OCI-LY7 (cell line): ENCODE measurements at places on chromosomes 13 and 19. TPM values are rescaled to one million over a fixed set of nuclear protein-coding genes. Genes with fewer than 3 reads are reported as not detected.

GRCh38 chr19:1494115-1494815, 3.3 kb downstream of the REEP6 start:
- DNase-seq, result no peak

Gene APOC4
- not detected in 2 replicates for total RNA-seq

Gene PPP1R15A
- total RNA-seq, result 23.4 and 23.8 TPM in 2 replicates

DNA sequence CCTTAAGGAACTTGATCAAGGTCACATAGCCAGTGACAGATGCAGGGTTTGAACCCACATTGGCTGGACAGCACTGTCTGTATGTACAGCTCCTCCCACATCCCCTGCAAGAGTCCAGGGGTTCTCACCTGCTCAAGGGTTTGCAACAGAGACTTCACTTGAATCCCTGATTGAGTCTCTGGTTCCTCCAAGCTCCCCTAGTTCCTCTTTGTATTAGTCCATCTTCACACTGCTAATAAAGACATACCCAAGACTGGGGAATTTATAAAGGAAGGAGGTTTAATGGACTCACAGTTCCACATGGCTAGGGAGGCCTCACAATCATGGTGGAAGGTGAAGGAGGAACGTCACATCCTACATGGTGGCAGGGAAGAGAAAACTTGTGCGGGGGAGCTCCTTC, 72.8 kb upstream of the CLDN10 start:
- DNase-seq, result no peak

Gene IRGC
- total RNA-seq, result not detected in 2 replicates

- DNase-seq, result no peak
Observed at GRCh38 chr13:63206461-63206860, 1790.8 kb upstream of the PCDH20 start.

DNA sequence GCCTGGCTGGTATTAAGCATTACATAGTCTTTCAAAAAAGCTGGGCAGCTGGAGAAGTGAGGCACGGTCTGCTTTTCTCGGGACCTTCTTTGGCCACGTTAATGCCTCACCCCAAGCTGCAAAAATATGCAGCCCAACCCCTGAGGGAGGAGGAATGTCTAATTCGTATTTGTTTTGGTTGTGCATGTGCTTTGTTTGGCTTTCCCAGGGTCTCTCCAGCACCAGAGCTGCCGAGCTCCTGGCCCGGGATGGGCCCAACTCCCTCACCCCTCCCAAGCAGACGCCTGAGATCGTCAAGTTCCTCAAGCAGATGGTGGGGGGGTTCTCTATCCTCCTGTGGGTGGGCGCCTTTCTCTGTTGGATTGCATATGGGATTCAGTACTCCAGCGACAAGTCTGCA, 7.9 kb downstream of the ATP12A start:
- DNase-seq, result no peak

DNA sequence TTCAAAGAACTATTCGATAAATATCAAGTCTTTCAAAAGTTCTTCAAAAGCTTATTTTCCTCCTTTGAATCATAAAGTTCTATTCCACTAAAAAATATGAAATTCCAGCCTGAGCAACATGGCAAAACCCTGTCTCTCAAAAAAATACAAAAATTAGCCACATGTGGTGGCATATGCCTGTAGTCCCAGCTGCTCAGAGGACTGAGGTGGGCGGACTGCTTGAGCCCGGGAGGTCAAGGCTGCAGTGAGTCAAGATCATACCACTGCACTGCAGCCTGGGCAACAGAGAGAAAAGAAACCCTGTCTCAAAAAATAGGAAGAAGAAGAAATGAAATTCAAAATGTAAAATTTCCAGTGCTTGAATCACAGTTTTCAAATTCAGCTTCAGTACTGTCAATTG, 24.6 kb downstream of the CAB39L start:
- DNase-seq, result no peak

Gene DACT3
- not detected in 2 replicates for total RNA-seq

GRCh38 chr19:56309511-56310185, 5.0 kb downstream of the ZSCAN5A start:
- DNase-seq, result peak; percentile 68

DNA sequence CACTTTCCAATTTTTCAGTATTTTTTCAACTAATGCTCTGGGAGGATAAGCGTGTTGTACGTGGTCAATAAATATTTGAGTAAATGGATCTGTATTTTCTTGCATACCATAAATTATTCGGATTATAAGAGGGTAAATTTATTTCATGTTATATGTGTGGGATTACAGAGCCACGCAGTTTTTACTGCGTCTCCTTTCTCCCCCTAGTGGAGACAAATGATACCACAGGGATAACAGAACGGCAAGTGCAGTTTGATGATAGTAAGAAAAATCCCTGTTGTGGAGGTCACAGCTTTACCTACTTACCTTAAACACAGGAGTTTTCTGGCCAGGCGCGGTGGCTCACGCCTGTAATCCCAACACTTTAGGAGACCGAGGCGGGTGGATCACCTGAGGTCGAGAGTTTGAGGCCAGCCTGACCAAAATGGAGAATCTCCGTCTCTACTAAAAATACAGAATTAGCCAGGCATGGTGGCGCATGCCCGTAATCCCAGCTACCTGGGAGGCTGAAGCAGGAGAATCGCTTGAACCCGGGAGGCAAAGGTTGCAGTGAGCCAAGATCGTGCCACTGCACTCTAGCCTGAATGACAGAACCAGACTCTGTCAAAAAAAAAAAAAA, 16.8 kb downstream of the MBD3L2B start:
- no peak for DNase-seq

Gene CYTH2
- total RNA-seq, result 53.2 and 74.8 TPM in 2 replicates

DNA sequence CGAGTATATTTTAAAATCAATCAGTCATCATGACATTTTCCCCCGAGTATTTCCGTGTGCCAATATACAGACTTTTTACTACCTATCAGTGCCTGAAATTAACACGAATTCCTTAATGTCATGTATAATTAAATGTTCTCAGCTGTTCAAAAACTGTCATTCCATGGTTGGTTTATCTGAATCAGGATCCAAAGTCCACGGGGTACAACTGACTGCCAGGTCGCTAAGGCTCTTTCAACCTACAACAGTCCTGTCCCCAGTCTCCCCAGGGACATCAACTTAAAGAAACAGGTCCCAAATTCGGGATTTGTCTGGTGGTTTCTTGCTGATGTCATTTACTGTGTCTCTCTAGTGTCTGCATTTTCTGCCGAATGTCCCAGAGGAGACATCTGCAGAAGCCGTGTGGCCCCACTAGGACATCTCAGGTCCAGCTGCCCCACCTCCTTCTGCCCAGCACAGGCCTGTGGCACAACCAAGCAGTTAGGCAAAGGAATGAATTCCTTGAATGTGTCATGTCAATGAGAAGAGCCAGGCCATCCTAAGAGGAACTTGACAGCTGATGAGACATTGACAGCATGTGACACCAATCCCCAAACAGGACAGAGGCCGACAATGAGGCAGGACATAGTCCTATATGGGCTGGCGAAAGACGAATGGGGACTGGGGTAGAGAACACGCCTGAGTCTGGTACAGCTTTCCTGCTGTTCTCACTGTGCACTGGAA, 109.5 kb downstream of the STK24 start:
- no peak for DNase-seq

Gene ZNF320
- total RNA-seq, result 16.1 and 16.9 TPM in 2 replicates

GRCh38 chr19:7926727-7927604, 1.0 kb upstream of the CTXN1 start:
- DNase-seq, result no peak

Gene NOVA2
- 0.19 and 0.30 TPM in 2 replicates for total RNA-seq

GRCh38 chr19:40380199-40381037, 9.6 kb downstream of the HIPK4 start:
- DNase-seq, result no peak

Gene UBL3
- 11.4 and 12.2 TPM in 2 replicates for total RNA-seq

Gene COLGALT1
- 57.2 and 68.6 TPM in 2 replicates for total RNA-seq

DNA sequence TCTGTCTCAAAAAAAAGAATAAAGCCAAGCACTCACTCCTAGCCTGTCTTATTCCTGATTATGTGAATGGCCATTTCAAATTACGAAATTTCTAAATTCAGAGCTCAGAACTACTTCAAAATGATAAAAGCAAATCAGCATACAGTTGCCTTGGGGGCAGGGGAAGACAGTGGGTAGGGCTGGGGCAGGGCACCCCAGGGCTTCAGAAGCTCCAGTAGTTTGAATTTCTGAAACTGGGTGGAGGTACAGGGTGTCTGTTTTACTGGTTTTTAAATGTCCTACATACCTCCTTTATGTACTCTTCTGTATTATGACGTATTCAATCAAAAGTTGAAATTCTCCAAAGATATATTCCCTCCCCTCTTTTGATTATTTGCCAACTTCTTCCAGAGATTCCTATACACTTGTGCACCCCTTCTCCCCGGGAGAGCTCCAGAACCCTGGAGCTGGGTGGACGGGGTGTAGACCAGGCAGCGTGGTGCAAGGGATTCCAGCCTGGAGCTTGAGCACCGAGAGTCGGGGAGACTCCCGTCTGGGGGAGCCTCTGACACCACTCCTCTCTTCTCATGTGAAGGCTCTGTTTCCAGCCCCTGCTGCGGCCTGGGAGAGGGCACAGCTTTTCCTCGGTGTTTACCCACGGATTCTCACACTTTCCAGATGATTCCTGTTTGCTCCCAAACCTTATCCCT, 84.7 kb upstream of the GPR183 start:
- no peak for DNase-seq

- DNase-seq, result no peak
Observed at GRCh38 chr13:76790980-76791819, 95.0 kb downstream of the KCTD12 start.

Gene BRME1
- total RNA-seq, result 7.1 and 7.2 TPM in 2 replicates

DNA sequence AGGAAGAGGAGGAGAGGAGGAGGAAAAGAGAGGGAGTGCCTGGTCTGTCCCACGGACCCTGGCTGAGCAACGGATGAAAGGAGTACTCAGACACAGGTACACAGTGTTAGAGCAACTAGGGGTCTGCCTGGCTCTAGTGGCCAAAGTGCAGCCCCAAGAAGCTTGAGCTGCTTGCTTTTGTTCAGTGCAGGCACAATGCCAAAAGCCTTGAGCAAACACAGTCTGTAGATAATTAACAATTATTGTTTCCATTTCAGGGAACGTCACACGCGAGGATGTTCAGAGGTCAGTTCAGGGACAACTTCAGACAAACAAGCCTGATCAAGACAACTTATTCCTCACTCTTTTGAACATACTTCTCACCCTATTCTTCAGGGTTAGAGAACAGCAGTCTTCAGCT, 32.2 kb upstream of the ZNF726 start:
- no peak for DNase-seq

GRCh38 chr13:48492096-48492440, 40.8 kb downstream of the RCBTB2 start:
- DNase-seq, result no peak

DNA sequence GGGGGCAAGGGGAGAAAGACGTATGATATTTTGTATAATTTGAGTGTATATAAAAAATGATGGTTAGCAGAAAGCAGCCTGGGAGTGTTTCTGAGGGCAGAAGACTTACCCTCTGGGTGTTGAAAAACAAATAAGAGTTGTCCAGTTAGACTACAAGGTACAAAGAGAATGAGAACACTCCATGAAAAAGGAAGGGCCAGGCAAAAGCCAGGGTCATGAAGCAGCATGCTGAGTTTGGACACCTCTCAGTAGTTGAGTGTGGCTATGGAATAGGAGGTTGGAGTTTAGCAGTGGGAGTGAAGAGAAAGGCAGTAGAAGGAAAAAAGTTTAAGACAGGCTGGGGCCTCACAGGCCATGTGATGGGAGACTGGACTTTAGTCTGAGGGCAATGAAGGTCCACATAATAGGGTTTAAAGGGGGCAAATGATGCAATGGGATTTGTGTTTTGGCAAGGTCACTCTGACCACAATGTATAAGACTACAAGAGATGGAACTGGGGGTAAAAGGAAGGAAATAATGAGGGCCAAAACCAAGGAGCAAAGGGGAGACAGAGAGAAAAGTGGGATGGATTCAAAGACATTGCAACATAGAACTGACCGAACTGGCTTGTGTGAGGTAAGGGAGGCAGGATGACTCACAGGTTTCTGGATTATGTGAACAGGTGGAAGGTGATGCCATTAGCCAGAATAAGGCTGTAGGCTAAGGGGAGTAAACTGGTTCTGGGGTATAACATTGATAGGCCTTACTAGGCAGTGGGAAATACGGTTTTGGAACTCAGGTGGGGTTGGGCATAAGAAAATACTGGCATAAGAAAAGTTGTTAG, 76.6 kb downstream of the SERP2 start:
- no peak for DNase-seq

Gene PRRG2
- total RNA-seq, result 2.4 TPM in 2 replicates

DNA sequence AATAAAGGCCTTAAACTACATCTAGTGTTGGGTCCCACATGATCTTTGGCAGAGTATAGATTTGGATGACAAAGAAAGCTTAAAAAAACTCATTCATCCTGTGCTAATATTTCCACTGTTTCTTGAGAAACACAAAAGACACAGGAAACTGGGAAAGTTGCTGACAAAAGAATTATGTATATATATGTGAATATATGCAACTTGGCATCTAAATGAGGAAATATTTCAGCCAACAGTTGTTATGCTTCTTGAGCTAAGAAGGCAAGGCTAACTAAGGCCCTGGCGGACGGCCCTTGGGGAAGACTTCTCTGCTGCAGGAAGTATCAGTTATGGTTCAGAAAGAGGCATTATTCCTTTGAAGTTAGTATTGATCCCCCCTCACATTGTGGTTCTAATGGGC, 491.8 kb downstream of the DIAPH3 start:
- DNase-seq, result no peak

Gene PCDH8
- not detected in 2 replicates for total RNA-seq

Gene CCDC8
- 0.10 TPM in 1 of 2 replicates, not detected in the other for total RNA-seq

GRCh38 chr13:64274481-64275217, 2859.0 kb upstream of the PCDH20 start:
- no peak for DNase-seq

Gene CCDC159
- 18.9 and 26.1 TPM in 2 replicates for total RNA-seq

DNA sequence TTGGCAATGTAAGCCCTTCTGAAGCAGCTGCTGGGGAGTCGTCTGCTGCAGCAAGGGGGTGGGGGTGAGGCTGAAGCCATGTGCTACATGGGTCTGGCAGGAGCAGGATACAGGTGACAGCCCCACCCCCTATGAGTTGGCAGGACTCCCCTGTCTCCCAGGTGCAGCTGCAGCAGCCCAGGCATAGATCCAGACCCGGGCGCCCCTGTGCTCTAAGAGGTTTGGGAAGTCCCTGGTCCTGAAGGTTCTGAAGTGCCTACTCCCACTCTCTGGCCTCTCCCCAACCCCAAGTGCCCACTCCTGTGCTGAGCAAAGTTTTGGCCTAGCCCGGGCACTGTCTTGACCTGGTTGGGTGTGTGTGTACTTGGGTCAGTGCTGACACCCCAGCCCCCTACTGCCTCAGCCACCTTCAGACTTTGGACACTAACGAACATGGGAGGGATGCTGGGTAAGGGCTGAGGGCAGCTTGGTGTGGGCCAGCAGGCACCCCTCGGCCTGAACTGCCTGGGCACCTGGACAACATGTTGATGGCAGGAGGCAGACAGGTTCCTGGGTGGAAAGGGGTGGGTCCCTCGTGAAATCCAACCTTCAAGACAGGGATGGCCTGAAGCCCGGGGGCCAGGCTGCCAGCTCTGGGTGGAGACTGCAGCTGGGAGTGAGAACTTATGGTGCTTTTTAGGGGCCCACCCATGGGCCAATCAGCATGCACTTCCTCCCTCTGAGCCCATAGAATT, 54.1 kb upstream of the SLITRK6 start:
- no peak for DNase-seq
